ENCODE measurements at places on chromosomes 13 and 19. TPM values are rescaled to one million over a fixed set of nuclear protein-coding genes. Genes with fewer than 3 reads are reported as not detected.
A peak's percentile ranks its signal among the peaks of the same experiment; 100 is the strongest.

DNA sequence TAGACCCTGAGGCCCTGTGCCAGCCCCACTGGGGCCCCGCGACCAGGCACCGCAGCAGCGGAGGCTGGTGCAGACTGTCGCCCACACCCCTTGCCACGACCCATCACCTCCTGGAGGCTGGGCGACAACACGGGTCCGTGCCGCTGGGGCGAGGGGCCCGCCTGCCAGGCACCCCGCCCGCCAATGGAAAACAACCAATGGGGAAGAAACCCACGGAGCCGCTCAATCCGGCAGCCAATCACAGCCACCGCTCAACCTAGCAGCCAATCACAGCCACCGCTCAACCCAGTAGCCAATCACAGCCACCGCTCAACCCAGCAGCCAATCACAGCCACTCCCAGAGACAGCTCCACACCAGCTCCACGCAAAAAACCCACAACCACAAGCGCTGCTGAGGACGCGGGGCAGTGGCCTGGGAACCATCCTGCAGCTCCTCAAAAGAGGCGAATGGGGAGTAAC is 29.7 kb downstream of the GPX4 start:
- peak; percentile 90 for DNase-seq
- H3K27ac ChIP-seq: peak overlapping the region; percentile 79
- H3K27me3 ChIP-seq: no peaks in the 10 kb centered on the region
- no peaks in the 10 kb centered on the region for H3K36me3 ChIP-seq
- H3K4me3 ChIP-seq: peak overlapping the region; percentile 89
- H3K4me1 ChIP-seq: peaks cover 31% of the 10 kb centered on the region

Gene CLDND2
- 14.0 TPM for total RNA-seq

- H3K27me3 ChIP-seq: peaks cover 5% of the 10 kb centered on the region
- DNase-seq: no peak
- no peak overlapping the region for H3K27ac ChIP-seq
- H3K4me1 ChIP-seq: no peaks in the 10 kb centered on the region
Observed at GRCh38 chr13:75452564-75452963, 29.4 kb downstream of the TBC1D4 start.

DNA sequence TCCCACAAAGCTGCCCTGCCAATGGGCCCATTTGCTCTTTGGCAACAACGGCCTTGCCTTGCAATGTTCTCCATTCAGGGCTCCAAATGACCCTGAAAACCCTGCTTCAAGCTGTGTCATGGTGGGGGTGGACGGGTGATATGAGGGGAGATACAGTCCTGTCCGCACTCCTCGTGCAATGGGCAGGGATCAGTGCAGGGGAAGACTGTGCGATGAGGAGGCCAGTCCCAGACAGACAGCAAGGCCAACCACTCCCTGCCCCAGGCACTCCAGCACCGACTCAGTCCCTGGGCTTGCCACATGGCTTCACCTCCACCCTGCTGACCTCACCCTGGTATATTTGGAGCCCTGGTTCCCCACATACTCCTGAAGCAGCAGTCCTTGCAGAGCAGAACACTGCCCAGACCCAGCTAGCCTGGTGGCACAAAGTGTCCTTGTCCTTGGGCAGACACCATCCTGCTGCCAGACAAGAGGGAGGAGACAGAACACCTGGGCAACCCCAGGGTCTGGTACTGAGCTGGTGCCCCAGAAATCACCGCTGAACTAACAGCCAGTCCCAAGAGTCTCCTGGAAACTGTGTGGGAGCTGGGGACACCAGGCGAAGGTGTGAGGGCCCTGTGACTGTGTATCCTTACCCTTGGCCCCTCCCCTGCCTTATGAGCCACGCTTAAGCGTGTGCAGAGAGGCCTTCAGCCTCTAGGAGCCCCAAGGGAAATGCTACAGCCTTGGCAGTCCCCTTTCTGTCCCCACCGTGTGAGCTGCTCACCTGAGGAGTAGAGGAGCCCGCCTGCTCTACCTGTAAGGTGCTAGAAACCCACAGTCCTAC is 9.1 kb upstream of the SLC35E1 start:
- peaks cover 63% of the 10 kb centered on the region for H3K4me1 ChIP-seq
- peaks cover 5% of the 10 kb centered on the region for H3K36me3 ChIP-seq
- no peak overlapping the region for H3K27ac ChIP-seq
- H3K27me3 ChIP-seq: no peaks in the 10 kb centered on the region
- DNase-seq: no peak

DNA sequence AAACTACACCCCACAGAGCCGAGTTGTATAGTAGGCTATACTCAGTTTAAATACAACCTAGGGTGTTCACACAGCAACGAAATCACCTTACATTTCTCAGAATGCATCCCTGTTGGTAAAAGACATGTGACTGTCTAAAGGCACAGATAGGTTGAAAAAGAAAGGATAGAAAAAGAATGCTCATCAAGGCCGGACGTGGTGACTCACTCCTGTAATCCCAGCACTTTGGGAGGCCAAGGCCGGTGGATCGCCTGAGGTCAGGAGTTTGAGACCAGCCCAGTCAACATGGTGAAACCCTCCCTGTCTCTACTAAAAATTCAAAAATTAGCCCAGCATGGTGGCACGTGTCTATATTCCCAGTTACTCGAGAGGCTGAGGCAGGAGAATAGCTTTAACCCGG is 3.8 kb upstream of the IL17D start:
- no peak overlapping the region for H3K4me3 ChIP-seq
- H3K36me3 ChIP-seq: no peaks in the 10 kb centered on the region
- H3K27me3 ChIP-seq: peaks cover 26% of the 10 kb centered on the region
- H3K4me1 ChIP-seq: peaks cover 13% of the 10 kb centered on the region

Gene TOMM40
- 65.1 TPM for total RNA-seq

DNA sequence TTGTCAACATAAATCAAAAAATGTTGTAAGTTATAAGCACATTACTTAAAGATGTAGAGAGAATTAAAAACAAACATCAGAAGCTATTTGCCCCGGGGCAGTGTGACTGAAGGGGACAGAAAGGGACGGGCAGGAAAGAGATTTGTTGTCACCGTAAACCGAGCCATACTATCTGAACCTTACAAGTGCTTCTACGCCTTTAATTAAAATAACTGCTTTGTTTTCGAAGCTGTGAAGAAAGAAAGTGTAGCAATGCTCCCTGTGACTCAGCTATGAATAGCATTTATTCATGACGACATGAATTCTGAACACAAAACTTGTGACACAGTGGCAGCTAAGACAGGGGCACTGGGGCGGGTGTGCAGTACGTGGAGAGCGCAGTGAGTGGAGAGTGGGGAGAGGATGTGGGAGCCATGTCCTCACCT is 30.0 kb downstream of the ZNF787 start:
- H3K4me3 ChIP-seq: no peak overlapping the region
- no peak for DNase-seq
- no peaks in the 10 kb centered on the region for H3K27me3 ChIP-seq
- H3K27ac ChIP-seq: no peak overlapping the region
- no peaks in the 10 kb centered on the region for H3K36me3 ChIP-seq

Gene F2RL3
- not detected for total RNA-seq
